ENCODE measurements at places on chromosomes 3 and 15.

GRCh38 chr3:11088066-11088465 is 66.2 kb upstream of the HRH1 start:
- DNase-seq: no peak

DNA sequence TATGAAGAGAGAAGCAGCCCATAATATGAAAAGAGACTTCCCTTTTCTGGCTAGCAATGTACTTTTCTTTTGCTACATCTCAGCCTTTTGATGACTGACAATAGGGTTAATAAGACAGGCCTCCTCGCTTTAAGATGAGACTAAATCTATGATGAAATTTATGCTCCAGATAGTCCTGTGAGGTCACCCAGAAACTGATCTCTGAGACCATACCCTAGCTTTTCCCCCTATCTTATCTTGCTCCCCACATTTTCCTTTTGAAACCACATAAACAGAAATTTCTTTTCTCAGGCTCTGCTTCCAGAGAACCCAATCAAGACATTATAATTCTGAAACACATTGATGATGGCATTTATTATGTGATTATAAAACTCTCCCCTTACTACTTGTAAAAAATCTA is 168.8 kb upstream of the CADM2 start:
- no peak for DNase-seq

DNA sequence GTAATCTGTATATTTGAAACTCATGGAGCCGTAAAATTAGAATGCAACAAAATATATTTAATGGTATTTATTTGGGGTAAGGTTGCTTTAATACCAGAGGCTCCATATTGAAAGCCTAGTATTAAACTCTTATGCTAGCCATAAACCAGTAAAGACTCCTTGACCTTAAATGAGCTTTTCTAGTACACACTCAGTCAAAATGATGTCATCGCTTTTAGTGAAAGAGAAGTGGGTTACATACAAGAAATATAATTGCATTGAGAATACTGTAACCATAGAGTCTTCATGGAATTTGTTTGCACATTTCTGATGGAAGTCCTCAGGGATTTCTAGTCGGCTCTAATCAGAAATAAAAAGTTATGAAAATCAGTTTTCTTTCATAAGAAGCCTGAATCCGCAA is 757.6 kb downstream of the GBE1 start:
- DNase-seq: no peak

GRCh38 chr3:24802614-24803013 is 308.0 kb upstream of the THRB start:
- no peak for DNase-seq

DNA sequence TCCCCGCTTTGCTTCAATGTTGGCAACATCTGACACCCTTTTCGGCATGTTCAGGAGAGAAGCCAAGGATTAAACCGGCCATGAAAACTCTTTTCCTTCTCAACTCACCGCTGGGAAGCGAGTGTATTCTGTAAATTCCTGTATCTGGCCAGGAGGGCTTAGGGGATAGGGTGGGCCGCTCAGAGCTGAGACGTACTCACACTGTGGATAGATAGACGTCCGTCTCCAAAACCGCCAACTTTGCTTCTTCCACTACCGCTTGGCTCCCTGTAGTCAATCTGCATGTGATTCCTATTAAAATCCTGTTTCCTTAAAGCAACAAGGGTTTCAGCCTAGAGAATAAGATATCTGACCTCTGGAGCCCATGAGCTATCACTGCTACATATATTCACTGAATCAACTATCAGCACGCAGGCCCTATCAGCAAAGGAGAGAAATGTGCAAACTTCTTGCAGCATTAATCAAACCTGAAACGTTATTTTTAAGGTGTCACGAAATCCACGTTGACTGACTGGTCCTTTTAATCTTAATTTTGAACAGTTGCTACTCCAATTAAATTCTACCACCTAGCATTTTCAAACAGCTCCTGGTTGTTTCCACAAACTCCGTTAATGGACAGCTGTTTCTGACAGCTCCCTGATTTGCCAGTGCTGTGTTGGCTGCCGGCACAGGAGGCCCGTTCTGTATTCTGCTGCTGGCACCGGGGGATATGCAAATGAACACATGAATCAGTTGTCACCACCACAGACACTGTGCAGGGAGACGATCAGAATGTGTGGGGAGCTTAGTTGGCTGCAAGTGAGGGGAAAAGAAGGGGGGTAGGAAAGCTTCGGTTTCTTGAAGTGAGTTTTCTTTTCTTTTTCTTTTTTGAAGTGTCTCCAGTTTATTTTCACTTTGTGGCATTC is 438.9 kb upstream of the ARRDC4 start:
- DNase-seq: no peak

DNA sequence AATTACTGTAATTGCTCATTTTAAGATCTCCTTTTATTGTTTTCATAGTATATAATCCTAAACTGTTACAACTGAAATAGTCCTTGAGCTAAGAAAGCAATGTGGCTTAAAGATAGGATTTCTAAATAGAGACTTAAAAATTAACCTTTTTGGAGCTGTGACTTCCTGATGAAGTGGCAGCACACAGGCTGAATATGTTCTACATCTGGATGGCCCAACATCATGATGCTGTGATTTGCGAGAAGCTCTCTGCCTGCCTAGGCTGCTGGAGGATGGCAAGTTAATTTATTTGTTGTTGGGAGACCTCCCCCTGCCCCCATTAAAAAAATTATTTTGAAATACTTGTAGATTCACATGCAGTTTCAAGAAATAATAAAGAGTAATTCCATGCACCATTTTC is 134.5 kb downstream of the IGF1R start:
- no peak for DNase-seq

DNA sequence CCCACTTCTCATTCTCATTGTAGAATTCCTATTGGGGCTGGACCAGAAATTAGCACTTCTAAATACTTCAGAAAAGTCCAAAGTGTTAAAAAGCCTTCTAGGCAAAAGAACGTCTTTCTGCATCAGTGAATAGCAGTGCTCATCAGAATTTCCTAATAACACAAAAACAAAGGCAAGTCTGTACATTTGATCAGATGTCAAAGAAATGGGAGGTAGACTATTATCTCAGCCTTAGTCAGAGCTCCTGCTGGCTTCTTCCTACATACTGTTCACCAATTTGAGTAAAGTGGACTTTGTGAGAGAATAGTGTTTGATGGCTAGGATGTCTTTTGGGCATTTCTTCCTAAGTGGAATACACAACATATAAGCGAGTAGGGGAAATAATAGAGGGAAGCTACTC is 48.7 kb downstream of the FOXB1 start:
- no peak for DNase-seq

DNA sequence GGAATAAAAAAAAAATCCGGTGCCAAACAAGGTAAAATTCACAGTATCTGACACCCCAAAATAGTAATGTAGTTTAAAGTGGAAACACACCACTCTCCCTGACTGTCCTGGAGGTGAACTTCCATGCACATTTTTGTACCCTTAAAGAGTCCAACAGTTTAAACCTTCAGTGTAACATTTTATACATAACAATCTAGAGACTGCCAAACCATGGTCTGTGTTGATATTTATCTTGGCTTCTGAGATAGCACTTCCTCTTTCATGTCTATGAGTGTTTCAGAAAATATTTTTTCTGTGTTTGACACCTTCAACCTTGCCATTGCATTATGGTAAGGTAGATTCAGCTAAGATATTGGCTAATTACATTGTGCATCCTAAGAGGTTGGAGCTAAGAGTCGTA is 13.9 kb downstream of the TMEM45A start:
- DNase-seq: no peak

DNA sequence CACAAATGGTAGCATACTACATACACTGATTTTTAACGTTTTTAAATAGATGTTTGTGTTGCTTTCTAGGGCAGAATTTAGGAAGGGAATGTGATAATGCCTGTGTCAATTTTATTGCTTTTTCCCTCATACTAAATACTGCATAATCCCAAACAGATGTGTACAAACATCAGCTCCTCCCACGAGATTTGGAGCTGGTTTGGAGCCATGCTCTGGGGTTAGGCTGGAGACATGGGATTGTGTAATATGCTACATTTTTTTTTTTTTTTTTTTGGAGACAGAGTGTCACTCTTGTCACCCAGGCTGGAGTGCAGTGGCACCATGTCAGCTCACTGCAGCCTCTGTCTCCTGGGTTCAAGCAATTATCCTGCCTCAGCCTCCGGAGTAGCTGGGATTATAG is 80.1 kb downstream of the EBLN2 start:
- no peak for DNase-seq

DNA sequence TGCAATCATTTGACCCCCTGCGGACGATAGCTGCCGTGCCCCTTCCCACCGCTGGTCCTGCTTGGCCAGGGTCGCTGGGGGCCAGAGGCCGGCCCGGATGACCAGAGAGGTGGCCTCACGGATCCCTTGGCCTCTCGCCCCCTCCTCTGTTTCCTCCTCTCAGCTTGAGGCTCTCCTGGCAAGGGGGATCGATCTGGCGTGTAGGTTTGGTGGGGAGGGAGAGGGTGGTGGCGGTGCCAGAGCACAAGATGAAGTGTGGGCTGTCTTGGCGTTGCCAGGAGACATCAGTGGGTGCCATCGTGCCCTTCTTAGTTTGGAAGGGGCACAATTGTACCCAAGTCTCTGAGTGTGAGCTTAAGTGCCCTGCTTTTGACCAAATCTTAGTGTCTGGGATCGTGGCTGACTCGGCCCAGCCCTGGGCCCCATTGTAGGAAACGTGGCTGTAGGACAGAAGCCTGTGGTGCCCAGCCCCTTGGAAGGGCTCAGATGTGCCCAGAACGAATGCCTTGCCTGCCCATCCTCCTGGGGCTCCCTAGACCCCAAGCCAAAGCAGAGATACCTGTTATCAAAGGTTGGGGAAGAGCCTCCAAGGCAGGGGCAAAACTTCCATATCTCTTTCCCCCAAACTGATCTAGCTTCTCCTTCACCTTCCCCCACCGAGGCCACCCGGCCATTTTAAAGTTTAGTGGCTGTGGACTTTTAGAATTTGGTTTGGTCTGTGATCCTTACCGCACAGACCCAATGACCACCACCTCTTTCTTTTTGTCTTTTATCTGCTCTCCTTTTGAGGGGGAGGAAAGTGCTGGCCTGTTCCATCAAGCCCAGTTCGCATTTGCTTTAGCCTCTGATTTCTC is 14.4 kb downstream of the NR2F2 start:
- DNase-seq: no peak

GRCh38 chr3:23552506-23552905 is 253.2 kb upstream of the UBE2E1 start:
- DNase-seq: no peak

DNA sequence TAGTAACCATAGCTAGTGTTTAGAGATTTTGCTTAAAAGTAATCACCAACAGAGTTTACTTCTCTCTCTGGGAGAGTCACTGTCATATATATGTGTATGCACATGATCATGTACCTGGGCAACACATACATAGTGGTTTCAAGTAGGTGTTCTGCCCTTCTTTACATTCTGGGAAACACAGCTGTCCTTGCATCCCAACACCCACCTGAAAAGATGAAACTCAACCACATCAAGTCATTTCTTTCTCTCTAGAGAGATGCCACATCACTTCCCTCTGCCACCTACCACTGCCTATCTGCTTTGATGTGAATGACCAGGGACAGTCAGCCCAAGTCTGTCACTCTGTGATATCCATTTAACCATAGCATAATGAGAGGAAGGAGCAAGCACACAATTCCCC is 155.8 kb upstream of the GADL1 start:
- DNase-seq: no peak

DNA sequence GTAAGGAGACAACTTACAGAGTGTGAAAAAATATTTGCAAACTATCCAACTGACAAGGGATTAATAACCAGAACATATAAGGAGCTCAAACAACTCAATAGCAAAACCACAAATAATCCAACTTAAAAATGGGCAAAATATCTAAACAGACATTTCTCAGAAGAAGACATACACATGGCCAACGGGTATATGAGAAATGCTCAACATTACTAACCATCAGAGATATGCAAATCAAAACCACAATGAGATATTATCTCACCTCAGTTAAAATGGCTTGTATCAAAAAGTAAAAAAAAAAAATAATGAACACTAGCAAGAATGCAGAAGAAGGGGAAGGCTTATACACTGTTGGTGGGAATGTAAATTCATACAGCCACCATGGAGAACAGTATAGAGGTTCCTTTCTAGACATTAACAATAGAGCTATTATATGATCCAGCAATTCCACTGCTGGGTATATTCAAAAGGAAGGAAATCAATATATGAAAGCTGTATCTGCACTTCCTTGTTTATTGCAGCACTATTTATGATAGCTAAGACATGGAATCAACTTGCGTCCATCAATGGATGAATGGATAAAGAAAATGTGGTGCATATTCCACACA is 998.6 kb downstream of the NAALADL2 start:
- no peak for DNase-seq

GRCh38 chr15:64634576-64635498 is 140.6 kb downstream of the RBPMS2 start:
- DNase-seq: no peak

- no peak for DNase-seq
Measured at GRCh38 chr3:69385123-69385722, 665 bp downstream of the FRMD4B start.

- DNase-seq: no peak
Measured at GRCh38 chr3:89411201-89411600, 303.8 kb downstream of the EPHA3 start.

- no peak for DNase-seq
Measured at GRCh38 chr3:52846432-52846965, 11.7 kb upstream of the MUSTN1 start.

DNA sequence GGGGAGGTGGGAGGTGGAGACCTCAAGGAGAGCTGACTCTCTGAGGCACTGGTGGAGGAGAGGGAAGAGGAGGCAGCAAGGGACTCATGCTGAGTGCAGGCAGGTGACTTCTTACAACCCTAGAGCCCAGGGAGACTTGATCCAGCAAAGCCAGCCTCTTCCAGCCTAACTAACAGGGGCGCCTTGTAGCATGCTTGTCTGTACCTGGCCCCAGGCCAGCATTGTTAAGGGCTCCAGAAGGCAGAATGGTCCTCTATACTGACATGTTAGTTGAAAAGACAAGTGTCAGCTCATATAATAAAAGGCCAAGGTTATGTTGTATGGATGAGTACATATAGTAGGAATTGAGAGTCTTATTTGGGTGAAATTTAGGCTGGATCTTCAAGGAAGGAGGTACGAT is 65.4 kb downstream of the CHDH start:
- DNase-seq: no peak

DNA sequence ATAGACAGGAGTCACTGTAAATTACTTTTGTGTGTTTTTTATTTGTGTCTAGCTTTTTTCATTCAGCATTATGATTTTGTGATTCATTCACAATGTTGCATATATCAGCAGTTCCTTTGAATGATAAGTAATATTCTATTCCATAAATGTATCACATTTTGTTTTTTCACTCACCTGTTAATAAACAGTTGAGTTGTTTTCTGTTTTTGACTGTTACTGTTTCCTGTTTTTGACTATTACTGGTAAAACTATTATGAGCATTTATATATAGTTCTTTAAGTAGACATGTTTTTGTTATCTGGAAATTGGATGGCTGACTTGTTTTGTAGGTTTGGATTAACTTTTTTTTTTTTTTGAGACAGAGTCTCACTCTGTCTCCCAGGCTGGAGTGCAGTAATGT is 138.4 kb downstream of the RSRC1 start:
- no peak for DNase-seq
